ENCODE measurements at places on chromosomes 7 and 10.
A peak's percentile ranks its signal among the peaks of the same experiment; 100 is the strongest.

GRCh38 chr7:35463751-35464150 is 209.9 kb upstream of the TBX20 start:
- no peak for DNase-seq

DNA sequence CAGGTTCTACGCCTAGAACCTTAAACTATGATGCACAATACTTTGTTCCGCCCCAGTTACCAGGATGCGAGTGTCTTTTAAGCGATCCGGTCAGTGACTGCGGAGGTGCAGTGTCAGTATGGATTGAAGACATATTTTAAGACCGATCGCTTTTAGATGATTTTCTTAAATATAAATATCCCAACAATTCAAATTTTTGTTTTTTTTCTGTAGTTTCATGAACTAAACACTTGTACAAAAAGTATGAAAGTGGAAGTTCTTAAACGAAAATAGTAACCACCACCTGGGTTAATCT is 835 bp downstream of the COMMD3 start:
- no peak for DNase-seq

- DNase-seq: no peak
Observed at GRCh38 chr7:103446049-103446520, at the start of gene SLC26A5. SLC26A5 (minus strand) TSS chr7:103446207; CDS start chr7:103421514, 24,693 bp downstream.

DNA sequence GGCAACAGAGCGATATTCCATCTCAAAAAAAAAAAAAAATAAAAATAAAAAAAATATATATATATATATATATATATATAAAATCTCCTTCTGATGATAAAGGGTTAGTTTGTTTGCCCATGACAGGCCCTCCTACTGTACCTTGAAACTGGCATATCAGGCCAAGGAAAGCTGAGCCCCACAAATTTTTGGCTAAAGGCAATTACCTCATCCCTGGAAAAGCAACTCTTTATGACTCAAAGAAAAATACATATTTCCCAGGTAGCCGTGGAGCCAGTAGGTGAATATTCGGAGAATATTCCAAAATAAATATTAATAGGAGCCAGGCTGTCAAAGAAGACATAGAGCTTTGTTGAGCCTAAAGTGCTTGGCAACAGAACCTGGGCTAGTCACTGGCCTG is 245.1 kb downstream of the GALNT17 start:
- DNase-seq: no peak

GRCh38 chr7:7771452-7771851 is 53.0 kb upstream of the RPA3 start:
- no peak for DNase-seq

- no peak for DNase-seq
Observed at GRCh38 chr10:63376560-63377304, 89.0 kb downstream of the JMJD1C start.

GRCh38 chr10:104452977-104453376 is 99.3 kb downstream of the CFAP58 start:
- DNase-seq: no peak

DNA sequence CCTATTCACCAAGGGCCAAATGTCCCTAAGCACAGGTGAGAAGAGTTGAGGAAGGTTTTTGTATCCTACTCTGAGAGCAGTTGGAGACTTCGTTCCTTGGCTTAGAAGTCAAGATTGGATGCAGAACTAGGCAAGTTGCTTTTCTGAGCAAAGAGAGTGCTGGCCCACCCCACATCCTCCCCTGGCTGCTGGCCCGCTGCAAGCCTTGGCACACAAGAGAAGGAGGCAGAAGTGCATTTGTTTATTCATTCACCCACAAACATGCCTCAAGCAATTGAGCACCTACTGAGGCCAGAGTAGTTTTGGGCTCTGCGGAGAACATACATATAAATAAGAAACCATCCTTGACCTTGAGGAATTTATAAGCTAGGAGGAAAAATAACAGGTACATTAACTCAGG is 318.9 kb downstream of the KCNMA1 start:
- no peak for DNase-seq

GRCh38 chr7:18978108-18978495 is 139.3 kb downstream of the TWIST1 start:
- DNase-seq: no peak

DNA sequence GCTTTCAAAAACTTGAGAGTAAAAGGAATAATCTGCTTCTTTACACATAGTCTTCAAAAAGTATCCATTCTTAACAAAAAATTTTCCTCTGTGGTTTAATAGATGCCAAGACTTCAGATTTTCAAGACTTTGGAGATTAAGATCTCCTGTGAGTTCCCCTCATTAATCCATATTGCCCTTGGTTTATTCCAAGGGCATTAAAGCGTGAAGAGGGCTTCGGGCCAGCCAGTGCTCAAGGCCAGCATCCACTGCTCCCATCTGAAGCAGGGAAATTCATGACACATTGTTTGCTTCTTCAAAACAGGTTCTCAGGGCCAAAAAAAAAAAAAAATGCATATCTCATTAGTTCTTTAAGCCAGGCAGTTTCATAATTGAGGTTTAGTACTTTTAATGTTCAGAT is 137.3 kb upstream of the RHOBTB1 start:
- DNase-seq: no peak

DNA sequence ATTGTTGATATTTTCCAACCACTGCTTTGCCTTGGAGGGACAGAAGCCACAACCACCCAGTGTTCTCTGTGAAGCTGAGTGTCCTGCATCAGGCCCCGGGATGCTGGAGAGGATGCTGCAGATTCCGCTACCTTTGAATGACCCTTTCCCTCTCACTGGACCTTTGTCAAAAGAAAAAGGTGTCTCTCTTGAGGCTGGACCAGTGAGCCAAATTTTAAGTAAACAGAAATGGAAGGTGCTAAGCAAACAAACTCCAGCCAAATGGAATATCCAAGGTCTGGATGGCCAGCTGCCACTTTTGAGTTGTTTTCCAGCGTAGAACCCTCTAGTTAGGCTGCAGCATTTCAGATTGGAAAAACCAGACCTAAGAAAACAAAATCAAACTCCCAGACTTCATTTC is 145.5 kb downstream of the TRIL start:
- no peak for DNase-seq

- DNase-seq: no peak
Observed at GRCh38 chr10:80612261-80612660, 74.6 kb downstream of the SH2D4B start.

DNA sequence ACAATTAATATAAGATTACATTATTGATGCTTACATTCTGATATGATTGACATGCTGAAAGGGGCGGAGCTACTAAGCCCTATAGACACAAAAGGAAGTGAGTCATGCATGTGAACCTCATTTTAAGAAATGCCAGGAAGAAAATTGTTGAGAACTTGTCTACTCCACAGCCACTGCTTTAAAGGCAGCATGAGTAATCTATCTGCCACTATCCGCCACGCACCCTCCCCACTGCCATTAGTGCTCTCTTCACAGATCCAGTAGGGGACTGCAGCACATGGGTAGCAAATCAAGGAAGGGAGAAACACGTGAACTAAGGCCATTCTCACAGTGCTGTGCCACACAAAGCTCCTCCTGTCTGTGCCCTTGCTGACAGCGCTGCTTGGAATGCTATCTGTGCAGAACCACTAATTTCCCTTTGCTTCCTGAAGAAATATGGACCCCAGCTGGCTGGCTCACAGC is 524.8 kb downstream of the GRM8 start:
- DNase-seq: no peak

- DNase-seq: no peak
Observed at GRCh38 chr7:39621784-39622411, 1.5 kb upstream of the RALA start.

DNA sequence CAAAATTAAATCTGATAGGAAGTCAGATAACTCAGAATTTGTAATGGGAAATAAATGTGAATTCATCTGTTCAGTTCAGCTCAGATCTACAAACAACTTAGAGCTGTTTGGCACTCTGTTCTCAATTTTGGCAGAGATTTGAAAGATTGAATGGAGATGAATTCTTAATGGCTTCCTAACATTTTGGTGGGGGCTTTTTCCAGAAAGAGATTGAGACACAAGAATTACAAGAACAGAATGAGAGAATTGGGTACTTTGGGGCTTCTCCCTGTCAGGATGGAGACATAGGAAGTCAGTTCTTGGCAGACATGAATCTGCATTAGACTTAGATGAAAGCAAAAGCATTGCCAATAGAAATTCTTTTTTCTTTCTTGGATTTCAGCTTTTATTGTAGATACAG is 39.0 kb upstream of the PTPRZ1 start:
- no peak for DNase-seq

- DNase-seq: no peak
Observed at GRCh38 chr7:113405296-113406056, 287.1 kb upstream of the SMIM30 start.

GRCh38 chr7:83162402-83163256 is at the start of gene PCLO:
PCLO (minus strand) TSS chr7:83162884; CDS start chr7:83162592, 292 bp downstream.
- peak; percentile 20 for DNase-seq

All from stimulated activated CD4-positive, alpha-beta T cell treated with anti-CD3 and anti-CD28 coated beads, Interleukin-2, amount 100 ng/mL, for 4 hours (primary cell).